ENCODE measurements at places on chromosomes 6 and 20. TPM values are rescaled to one million over a fixed set of nuclear protein-coding genes. Genes with fewer than 3 reads are reported as not detected.

The SNAP91 gene
- 0.52 TPM for total RNA-seq

The OXT gene
- total RNA-seq = 0.65 TPM

GRCh38 chr6:39913391-39913916 lies 20.8 kb downstream of the MOCS1 start:
- no peak for DNase-seq

GRCh38 chr6:28867086-28867409 lies 56.7 kb downstream of the TRIM27 start:
- DNase-seq = no peak
